ENCODE measurements at places on chromosomes 6 and 20.

- DNase-seq, result no peak
Observed at GRCh38 chr6:3331971-3332370, 73.2 kb downstream of the PSMG4 start.

GRCh38 chr6:16217156-16217721, 21.1 kb upstream of the GMPR start:
- DNase-seq, result no peak

- no peak for DNase-seq
Observed at GRCh38 chr6:156391977-156392376, 385.2 kb upstream of the ARID1B start.

GRCh38 chr6:29953686-29954085, 11.4 kb downstream of the HLA-A start:
- no peak for DNase-seq

DNA sequence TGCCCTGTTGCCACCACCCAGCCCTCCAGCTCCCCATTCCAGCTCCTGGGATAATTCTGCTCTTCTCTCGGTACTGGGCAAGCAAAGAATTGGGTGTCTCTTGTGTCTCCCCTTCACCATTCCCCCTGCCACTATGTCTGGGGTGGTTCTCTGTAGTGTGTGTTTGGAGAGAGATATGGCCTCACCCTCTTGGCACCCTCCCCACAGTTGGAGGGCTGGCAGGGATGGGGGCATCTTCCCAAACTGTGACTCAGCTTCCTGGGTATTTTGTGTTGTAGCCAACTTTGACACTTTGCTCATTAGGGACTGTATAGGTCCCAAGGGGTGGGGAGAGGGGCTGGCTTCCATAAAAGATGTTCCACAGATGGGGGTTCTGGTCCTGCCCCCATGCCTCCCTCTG, 1.7 kb downstream of the TNXB start:
- no peak for DNase-seq

DNA sequence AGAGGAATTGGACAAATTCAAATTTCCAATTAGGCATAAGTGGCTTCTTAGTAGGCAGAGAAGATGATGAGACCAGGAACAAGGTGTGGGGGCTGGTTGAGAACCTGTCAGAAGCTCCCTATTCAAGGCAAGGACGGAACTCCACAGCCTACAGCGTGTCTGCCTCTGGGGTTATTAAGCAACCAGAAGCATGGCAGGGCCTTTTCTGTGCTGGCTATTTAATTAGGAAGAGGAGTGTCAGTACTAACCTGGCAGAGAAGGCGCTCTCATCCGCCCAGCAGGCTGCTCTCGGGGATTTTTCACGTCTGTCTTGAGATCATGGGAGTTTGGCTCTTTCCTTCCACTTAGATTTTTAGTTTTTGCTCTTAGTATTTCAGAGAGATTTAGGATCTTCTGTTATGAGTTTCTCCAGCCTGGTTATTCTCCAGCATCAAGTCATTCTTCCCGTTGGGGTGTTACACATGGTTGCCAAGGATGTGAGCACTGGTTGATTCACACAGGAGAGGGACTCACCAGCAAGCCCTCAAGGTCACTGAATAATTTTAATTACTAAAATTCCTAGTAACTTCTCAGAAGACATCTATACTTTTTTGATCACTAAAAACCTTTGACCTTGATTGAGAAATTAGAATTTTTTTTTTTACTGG, 23.9 kb downstream of the ADTRP start:
- DNase-seq, result no peak
